NCI-H2081 (cell line): ENCODE measurements at places on chromosomes 7 and 10.

DNA sequence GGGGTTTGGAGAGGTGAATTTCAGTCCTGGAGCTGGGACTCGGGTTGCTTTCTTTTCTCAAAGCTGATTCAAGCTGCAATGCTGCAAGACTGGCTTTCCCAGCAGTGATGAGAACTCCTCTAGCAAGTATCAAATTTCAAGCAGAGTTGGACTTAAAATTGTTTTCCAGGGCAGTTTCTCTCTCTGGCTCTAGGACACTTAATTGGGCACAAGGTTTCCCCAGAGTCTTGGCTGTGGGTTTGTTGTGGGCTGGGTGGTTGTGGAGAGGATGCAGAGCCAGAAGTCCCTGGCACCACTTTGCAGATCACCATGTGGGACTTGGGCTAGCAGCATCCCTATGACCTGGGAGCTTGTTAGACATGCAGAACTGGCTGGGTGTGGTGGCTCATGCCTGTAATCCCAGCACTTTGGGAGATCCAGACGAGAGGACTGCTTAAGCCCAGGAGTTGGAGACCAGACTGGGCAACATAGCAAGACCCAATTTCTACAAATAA is 16.8 kb downstream of the AKR1B15 start:
- DNase-seq = no peak

DNA sequence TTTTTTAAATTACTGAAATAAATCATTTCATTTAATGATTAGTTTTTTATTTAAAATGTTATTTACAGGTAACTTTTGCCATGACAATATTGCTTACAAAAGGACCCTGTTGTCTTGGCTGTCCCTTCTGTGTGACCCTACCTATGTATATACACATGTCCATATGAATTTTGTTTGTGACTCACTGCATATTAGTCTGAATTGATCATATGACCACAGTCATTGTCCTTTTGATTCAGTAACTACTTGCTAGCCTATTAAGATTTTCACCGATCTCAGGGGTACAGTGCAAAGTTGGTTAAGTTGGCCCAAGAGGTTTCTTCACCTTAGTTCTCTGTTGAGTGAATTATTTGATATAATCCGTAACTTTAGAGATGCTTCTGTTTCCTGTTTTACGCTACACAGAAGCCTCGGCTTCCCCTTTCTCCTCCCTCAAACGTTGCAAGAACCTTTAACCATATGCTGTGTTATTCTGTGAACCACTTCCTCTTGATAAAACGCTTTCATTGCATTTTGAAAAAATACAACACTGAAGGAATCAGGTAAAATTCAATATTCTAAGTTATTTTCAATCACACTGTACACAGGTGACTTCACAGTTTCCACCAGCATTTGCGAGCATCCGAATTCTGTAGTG is 43.9 kb downstream of the APBB1IP start:
- DNase-seq = no peak

- DNase-seq = no peak
These were observed 6.3 kb downstream of the TSPAN13 start for GRCh38 chr7:16759840-16760239.

- no peak for DNase-seq
These were observed 37.6 kb downstream of the CPED1 start for GRCh38 chr7:121026159-121026558.

- DNase-seq = no peak
These were observed 30.9 kb downstream of the OCM2 start for GRCh38 chr7:97959046-97959445.

DNA sequence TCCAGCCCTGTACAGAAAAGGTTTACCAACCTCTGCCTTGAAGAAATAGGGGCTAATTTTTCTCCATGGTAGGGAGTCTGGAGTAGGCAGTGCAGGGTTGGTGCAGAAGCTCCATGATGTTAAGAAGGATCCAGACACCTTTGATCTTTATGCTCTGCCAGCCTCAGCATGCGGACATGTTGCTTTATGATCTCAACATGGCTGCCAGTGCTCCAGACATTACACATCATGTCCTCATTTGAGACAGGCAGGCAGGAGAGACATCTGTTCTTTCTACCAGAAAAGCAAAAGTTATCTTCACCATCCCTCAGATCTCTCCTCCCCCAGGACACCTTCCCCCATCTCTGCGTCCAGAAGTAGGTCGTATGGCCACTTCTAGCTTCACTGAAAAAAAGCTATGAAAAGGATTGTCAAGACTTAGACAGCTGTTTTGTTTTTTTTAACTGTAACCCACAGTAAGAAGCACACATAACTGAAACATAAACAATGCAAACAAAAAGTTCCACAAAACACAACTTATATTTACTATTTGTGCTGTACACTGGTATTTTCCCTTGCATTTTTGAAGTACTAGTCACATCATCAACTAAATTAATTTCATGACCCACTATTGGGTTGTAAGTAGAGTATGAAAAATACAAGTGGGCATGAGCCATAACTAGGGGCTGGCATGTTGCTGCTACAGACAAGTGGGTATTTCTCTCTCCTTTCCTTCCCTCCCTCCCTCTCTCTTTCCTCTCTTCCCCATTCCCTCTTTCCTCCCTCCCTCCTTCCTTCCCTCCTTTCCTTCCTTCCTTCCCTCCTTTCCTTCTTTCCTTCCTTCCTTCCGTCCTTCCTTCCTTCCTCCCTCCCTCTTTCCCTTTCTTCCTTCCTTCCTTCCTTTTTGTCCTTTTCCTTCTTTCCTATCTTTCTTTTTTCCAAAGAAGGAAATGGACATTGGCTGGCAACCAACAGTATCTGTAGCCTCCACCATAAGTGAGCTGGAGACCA is 2.6 kb upstream of the RASSF4 start:
- no peak for DNase-seq

- DNase-seq = no peak
These were observed 2.0 kb downstream of the GAL3ST4 start for GRCh38 chr7:100166317-100166940.

DNA sequence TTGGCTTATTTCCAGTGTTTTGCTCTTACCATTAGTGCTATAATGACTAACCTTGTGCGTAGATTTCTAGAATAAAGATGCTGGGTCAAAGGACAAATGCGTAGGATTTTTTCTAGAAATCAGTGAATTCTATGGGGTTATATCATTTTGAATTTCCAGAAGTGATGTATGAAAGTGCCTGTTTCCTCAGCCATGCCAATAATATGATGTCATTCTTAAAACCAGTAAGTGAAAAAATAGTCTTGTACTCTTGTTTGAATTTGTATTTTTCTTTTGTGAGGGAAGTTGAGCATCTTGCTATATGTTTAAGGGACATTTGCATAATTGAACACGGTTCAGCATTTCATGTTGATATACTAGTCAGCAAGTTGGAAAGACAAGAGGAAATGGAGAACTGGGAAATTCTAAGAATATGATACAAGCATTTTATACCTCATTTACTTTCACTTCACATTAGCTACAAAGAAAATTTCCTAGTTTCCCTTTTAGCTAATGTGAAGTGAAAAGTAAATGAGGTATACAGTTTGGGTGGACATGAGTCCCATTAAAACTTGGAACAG is 3.8 kb upstream of the DNAH11 start:
- no peak for DNase-seq

DNA sequence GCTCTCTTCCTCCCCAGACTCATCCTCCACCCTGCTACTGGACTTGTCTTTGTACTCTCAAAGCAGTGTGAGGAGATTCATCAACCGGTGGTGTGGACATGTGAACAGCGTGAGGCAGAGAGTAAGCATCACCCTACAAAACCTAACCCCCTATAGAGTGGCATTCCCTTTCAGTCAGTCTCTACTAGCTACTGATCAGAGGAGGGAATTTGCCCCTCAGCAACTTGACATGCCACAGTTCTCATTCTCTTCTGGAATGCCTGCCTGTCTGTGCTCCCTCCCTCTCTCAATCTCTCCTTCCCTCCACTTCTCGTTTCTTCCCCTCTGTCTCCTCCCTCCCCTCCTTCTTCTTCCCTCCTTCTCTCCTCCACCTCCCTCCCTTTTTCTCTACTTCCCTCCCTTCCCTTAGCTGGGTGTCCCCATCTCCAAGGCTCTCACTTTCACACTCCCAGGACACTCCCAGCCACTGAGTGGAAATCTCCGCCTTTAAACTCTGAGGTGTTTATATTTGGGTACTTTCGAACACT is 24.6 kb downstream of the H2AZ2 start:
- DNase-seq = no peak

- no peak for DNase-seq
These were observed 277.0 kb downstream of the WDR11 start for GRCh38 chr10:121128164-121128563.

- DNase-seq = no peak
These were observed 774.1 kb upstream of the IGFBP3 start for GRCh38 chr7:46695051-46695708.

DNA sequence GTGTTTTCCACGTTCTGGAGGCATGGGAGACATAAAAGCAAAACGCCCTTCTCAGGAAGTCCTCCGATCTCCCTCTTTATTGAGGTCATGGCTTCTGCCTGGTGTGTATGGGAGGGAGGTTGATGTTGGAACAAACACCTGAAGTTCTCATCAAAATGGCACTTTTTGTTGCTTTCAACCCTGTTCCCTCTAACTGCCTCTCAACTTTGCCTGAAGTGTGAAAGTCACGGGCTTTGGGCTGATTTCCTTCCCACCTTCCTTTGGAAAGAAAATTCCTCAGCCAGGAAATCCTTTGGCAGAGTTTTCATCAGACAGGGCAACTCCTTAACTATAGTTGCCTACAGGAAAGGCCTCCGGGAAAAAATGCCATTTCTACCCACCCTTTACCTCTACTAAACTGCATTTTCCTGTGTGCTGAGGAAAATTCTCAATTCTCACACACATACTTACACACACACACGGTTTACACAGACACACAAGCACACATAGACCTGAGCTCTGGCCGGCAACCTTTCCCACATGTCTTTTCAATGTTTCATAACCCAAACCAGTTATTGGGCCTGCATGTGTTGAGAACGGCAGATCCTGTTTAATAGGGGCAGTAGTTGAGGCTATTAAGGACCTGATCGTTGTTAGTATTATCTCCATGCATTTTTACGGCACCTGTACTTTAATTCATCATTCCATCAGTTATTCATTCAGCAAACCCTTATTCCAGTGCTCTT is 36.4 kb downstream of the CYP17A1 start:
- DNase-seq = no peak

GRCh38 chr10:15796762-15797161 is 63.5 kb downstream of the MINDY3 start:
- DNase-seq = peak; percentile 32

GRCh38 chr7:102836191-102836919 is 76.4 kb upstream of the LRRC17 start:
- no peak for DNase-seq

DNA sequence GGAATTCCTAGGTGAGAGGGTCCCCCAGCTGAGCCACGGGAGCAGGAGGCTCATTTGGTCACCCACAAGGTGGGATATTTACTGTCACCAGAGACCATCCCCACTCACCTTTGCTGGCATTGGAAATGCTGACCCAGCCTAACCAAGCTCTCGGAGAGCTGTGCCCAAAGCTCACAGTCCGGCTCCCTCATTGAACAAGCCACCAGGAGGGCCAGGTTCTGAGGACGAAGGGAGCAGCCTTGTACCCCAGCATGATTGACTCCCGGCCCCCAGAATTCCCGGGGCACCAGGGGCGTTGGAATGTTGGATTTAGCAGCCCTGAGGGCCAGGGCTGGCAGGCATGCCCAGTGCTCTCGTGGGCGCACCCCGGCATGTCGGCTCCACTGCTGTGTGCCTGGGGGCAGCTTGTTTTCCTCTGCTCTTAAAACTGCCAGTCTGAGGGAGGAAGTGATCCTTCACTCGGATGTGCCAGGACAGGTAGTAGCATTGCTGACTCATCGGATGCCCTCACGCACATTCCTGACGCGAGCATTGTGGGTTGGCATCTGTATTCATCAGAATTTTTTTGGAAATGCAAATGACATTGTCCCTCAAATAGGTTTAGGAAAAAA is 23.3 kb downstream of the CLIP2 start:
- no peak for DNase-seq

DNA sequence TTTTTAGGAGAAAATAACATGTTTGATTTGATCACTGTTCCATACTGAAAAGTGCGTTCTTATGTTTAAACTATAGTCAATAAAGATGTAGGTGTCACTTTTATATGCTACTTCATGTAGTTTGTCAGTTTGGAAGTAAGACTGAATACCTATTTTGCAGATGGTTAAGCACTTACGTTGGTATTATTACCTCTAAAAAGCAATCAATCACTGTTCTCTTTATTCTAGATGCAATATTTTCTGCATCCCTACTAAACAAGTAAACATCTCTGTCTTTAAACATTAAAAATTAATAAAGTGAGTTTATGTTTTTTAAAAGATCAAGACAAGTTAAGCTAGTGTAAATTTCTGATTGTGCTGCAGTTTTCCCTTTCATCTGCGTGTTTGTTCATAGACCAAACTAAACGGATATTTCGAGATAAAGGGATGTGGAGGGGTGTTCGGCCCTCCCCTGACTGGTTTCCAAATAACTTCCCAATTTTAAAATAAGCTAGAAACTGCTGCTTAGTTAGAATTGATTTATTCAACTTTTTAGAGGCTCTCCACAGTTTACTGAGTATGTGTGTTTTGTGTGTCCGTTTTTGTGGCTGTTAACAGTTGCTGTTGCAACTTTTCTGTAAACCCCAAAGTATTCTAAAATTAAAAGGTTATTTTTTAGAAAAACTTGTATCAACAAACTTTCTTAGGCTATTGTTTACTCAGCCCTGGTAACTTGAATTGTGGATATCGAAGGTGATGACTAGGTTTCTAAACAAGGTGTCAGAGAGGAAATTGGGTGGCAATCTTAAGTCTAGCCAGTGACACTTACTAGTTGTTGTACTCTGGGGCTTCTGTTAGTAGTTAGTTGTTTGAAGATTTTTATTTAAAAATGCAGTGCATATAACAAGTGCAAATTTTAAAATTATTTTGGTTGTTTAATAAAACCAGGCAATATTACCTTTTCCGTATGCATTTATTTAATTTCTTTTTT is 974 bp downstream of the KIF11 start:
- DNase-seq = no peak
